ENCODE measurements at places on chromosomes 6 and 20. TPM values are rescaled to one million over a fixed set of nuclear protein-coding genes. Genes with fewer than 3 reads are reported as not detected.
A peak's percentile ranks its signal among the peaks of the same experiment; 100 is the strongest.

- DNase-seq = peak; percentile 54
Observed at GRCh38 chr20:10924644-10925201, 250.9 kb upstream of the JAG1 start.

DNA sequence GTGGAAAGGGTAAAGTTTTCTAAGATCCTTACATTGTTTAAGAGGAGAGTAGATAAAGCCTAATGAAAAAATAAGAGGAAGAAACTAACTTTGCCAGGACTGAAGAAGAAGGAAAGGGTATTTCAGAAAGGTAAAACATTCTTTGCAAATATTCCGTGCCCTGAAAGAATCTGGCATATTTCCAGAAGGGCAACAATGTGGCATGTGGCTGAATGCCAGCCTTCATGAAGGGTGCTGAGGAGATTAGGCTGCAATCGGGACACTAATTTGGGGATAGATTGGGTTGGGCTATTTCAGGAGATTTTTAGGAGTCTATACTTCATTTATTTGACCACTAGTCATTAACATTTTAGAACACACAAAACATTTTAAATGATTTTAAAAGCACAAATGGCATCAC lies 16.2 kb upstream of the UFL1 start:
- DNase-seq = no peak

GRCh38 chr6:137746264-137746663 lies 120.8 kb upstream of the TNFAIP3 start:
- no peak for DNase-seq

DNA sequence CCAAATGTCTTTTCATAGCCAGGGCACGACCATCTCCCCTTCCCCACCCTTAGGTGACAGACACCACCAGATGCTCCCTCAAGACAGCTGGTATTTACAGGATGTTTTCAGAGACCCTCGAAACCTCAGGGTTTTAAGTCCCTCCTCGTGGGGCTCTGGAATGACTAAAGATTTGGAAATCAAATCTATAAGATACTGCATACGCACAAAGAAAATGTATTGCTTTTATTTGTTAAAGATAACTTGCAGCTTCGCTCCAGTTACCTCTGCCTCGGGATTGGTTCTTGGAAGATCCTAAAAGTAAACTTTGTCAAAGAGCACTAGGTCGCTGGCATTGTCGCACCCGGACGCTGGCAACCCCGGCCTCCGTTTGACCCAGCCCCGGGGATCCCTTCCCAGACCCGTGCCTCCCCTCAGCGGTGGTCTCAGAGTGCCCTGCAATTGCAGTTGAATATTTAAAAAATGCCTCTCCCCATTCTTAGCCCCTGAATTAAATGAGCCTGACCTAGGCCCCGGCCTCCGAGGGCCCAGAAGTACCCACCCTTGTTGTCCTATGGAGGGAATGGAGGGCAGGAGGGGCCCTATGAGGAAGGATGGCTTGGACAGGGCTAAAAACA lies 7.1 kb downstream of the PAX1 start:
- no peak for DNase-seq

The BRPF3 gene
- total RNA-seq = 27.0 TPM

The FOXC1 gene
- 6.2 TPM for total RNA-seq

The GJE1 gene
- not detected for total RNA-seq

The IMPG1 gene
- total RNA-seq = not detected

GRCh38 chr6:139371421-139372203 lies 2.8 kb downstream of the CITED2 start:
- DNase-seq = peak; percentile 39

- no peak for DNase-seq
Observed at GRCh38 chr6:42158011-42158410, 15.2 kb upstream of the GUCA1A start.

- peak; percentile 16 for DNase-seq
Observed at GRCh38 chr6:48068278-48069251, 42.4 kb downstream of the PTCHD4 start.

The C6orf58 gene
- total RNA-seq = not detected

GRCh38 chr20:30594112-30594511 lies 663.4 kb upstream of the DEFB115 start:
- no peak for DNase-seq

DNA sequence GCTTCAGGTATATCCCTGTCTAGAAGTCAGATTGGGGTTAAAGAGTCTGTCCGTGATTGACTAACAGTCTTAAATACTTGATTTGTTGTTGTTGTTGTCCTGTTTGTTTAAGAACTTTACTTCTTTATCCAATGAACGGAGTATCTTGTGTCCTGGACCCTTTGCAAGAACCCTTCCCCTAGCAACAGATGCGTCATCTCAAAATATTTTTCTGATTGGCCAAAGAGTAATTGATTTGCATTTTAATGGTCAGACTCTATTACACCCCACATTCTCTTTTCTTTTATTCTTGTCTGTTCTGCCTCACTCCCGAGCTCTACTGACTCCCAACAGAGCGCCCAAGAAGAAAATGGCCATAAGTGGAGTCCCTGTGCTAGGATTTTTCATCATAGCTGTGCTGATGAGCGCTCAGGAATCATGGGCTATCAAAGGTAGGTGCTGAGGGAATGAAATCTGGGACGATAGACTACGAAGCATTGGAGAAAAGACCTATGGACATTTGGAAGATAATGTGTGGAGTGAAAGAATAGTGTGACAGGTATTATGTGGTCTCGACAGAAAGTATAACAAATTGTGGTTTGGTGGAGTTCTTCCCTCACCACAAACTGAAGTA lies at the start of gene HLA-DRA:
TSS of gene HLA-DRA (plus strand) at position 286 of the 613 bp plus-strand sequence. CDS start at position 350, 64 bp downstream.
- peak; percentile 77 for DNase-seq

All from lung (tissue), 17 donors.